ENCODE measurements at places on chromosomes 1 and 21.

DNA sequence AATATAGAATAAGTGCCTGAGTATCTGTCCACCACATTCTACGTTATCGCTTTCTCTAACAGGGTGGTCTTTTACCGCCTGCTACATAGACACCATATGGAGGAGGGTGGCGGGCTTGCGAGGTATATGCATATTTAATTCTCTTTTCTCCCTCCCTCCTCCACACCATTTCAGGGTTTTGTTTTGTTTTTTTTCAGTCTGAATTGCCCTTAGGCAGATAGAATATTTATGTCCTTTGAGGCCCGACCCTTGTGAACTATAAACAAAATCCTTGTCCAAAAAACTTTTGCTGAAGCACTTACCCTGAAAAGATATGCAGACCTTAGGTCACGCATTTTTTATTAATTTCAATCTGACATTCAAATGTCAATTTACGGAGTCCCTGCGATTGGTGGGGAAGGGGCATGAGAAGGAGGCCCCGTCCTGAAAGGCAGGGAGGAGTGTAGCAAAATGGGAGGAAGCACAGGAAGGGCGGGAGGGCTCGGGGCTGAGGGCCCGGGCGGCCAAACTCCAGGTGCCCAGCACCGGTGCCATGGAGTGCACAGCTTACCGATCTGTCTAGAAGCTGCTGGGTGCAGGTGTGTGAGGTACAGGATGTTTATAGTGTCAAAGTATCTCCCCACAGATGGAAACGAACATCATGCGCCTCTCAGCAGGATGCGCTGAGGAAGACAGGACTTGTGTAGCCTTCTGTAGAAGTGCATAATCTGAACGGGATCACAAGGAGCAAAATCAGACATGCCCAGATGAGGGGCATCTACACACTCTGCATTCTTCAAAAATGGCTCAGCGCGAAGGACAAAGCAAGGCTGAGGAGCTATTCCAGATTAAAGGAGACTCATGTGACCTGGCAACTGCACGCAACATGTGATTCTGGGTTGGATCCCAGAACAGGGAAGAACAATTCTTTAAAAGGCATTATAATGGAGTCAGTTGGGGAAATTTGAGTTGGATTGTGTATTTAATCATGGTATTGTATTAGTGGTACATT lies 68.8 kb upstream of the LYST start:
- no peak for DNase-seq

- DNase-seq: no peak
These were observed 6.1 kb upstream of the AK2 start for GRCh38 chr1:33042831-33043230.

DNA sequence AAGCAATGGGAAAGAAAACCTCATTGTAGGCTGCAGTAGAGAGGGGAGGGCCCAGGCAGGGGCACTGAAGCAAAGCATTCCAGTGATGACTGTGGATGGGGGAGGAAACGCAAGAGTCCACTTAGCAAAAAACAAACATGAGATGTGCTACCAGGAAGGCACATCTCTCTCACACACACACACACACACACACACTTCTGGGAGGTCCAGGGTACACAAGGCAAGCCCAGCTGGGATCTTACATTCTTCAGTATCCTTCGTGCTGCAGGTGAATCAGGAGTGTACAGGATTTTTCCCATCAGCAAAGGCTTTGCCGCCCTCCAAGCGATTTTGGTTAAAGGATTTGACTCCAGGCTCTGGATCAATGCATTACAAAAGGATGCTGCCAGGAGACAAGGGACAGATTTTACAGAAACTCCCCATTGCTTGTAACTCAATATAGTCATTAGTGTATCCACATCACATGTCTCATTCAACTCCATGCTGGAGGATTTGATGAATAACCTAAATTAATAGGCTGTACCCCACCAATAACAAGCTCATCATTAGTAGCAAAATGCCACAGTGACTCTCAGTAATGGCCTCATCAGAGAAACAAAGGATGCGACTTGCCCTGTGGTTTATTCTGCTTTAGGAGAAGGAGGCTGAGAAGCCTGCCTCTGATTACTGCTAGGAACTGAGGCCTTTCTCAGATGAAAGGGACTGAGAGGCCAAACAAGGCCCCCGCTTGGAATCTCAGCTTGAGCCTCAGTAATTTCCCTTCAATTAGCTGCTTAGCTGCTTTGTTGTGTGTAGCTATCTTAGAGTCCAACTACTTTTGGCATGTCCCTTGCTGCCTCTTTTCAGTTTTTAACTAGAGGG lies 41.6 kb downstream of the ABCA4 start:
- no peak for DNase-seq

DNA sequence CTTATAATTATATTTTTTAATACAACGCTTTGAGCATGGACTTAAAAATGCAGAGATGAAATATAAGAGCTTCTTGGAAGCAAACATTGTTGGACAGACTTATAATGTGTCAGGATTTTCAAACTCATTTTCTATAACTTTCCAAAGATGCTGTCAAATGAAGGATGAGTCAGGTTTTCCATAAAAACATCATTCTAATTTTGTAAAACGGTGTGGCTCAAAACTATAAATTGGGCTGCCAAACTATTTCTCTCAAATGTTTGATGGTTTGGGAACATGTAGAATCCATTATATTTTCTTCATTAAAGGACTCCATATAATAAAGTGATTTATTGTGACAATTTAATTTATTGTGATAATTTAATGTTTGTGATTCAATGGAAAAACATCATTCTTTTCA lies 511.2 kb downstream of the USP25 start:
- no peak for DNase-seq

DNA sequence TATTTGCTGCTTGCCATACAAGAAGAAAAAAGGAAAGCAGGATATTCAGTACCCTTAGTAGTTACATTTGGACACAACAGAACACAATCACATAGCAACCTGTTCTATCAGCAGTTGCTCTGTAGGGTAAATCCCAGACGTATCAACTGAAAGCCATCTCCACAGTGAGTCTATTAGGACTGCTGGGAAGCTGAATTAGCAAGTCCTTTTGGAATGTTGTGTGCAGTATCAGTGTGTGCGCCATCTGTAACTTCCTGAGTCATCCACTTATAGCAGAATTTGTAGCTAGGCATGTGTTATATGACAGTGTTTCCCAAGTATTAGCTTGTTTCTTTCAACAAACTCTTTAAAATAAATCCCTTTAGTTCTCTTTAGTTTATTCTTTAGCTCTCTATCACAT lies 21.3 kb downstream of the CCDC30 start:
- DNase-seq: no peak

DNA sequence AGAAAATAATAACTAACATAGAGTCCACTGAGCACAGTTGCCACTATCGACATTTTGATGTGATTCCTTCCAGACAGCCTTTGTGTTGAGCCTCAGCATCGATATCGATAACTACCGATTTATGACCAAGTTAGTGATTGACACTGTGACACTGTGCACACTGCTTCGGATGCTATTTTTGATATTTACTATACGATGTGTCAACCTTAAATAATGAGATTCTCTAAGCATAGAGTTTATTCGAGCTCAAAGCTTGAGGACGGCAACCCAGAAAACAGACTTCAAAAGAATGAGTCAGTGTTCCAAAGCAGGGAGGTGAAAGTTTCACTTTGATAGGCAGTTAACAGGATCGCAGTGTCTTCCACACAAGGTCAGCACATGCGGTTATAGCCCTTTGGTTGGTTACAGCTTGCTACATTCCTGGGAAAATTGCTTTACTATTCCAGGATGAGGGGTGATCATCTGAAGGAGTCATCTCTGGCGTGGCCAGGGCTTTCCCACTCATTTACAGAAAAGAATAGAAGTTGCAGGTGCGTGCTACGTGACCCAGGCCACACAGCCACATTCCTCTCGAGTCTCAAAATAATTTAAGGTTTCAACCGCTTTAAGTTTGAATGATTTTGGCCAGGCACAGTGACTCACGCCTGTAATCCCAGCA lies 53.6 kb upstream of the EFHD2 start:
- DNase-seq: no peak

DNA sequence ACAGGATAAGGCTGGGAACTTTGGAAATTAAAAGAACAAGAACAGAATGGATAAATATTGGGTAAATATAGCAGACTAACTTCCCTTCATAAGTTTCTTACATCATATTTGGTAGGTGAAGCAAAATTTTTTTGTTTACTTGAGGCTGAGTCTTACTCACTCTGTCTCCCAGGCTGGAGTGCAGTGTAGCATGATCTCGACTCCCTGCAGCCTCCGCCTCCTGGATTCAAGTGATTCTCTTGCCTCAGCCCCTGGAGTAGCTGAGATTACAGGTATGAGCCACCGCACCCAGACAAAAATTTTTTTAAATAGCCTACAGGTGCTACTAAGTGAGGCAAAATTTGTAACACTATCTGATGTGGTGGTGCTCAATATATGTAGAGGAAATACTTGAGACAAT lies 50.7 kb downstream of the TM2D1 start:
- DNase-seq: no peak

DNA sequence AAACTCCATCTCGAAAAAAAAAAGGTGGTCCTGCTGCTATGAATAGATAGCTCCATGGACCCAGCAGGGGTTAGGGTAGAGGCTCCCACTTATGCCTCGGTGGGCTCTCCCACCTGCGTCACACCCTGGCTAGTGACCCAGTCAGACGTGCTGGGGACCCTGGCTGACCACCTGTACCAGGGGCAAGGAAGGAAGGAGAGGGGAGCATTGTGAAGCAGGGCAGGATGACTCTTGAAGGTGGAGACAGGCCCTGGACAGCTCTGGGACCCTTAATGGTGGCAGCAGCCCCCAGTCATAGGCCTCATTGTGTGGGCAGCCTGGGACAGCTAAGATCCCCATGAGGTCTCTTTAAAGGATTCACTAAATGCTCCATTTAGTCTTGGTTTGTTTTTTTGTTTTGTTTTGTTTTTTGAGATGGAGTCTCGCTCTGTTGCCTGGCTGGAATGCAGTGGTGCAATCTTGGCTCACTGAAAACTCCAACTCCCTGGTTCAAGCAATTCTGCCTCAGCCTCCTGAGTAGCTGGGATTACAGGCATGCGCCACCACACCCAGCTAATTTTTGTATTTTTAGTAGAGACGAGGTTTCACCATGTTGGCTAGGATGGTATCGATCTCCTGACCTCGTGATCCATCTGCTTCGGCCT lies 10.4 kb upstream of the SNAPIN start:
- DNase-seq: no peak

GRCh38 chr1:67484492-67484891 lies 54.3 kb upstream of the SERBP1 start:
- no peak for DNase-seq

Measured in activated naive CD4-positive, alpha-beta T cell treated with anti-CD3 and anti-CD28 coated beads, Interleukin-2, amount 10 ng/mL, durations not matched to agents 7 days and 5 days (primary cell).